ENCODE measurements at places on chromosomes 11 and 22. TPM values are rescaled to one million over a fixed set of nuclear protein-coding genes. Genes with fewer than 3 reads are reported as not detected.

HPX gene
- 1.1 TPM for total RNA-seq

DNA sequence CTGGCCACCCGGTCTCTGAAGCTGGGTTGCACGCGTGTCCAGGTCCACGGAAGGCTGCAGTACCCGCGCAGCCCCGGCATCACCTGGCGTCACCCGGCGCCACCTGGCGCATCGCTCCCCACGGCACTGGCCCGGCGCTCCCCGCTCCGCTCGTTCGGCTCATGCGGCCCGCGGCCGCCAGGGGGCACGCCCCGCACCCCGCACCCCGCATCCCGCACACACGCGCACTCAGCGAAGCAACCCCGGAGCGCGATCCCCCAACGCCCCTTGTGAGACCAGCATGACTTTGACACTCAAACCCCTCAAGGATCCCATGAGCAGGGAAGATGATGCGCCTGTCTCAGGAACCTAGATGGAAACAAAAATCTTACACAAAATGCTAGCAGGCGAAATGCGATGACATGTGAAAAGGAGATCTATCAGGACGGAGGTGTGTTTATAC lies 11.9 kb downstream of the B3GNT6 start:
- DNase-seq = peak; percentile 60

GRCh38 chr11:69643646-69644045 lies 2.7 kb downstream of the CCND1 start:
- DNase-seq = no peak

DNA sequence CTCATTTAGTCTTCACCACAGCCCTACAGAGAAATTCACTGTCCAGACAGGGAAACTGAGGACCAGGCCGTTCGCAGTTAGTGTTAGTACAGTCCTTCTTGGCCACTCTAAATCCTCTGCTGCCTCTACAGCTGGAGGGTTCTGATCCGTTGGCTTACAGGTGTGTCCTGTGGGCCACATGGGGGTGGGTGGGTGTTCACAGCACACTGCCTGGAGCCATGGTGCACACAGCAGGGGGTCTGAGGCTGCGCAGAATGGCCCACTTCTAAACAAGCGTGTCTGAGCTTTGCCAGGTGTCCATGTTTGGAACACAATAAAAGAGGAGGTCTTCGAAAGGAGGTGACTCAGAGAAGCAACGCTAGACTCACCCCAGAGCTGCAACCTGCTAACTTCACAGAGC lies 249.0 kb downstream of the ST3GAL4 start:
- no peak for DNase-seq

- no peak for DNase-seq
These were observed 43.3 kb upstream of the ANO1 start for GRCh38 chr11:70034740-70035365.

- DNase-seq = no peak
These were observed 134.5 kb upstream of the NAV2 start for GRCh38 chr11:19577976-19578619.

- peak; percentile 66 for DNase-seq
These were observed 32.2 kb downstream of the RPL3 start for GRCh38 chr22:39287076-39287725.

DNA sequence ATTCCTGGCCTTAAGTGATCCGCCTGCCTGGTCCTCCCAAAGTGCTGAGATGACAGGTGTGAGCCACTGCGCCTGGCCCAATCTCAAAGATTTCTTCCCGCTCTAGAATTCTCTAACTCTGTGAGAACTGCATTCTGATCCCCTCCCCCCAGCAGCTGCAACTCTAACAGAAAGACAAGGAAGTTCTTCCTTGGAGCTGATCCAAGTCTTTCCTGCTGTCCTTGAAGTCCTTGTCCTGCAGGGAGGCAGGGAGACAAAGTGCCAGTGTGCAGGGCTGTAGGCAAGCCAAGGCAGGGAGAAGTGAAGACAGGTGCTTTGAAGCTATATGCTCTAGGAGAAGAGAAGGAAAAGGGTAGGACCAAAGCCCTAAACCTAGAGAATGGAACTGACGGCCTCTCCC lies 9.5 kb upstream of the GGA1 start:
- no peak for DNase-seq

GRCh38 chr11:1226986-1227550 lies 4.2 kb downstream of the MUC5B start:
- DNase-seq = no peak

All from B cell (primary cell).